ENCODE measurements at places on chromosomes 13 and 19.

DNA sequence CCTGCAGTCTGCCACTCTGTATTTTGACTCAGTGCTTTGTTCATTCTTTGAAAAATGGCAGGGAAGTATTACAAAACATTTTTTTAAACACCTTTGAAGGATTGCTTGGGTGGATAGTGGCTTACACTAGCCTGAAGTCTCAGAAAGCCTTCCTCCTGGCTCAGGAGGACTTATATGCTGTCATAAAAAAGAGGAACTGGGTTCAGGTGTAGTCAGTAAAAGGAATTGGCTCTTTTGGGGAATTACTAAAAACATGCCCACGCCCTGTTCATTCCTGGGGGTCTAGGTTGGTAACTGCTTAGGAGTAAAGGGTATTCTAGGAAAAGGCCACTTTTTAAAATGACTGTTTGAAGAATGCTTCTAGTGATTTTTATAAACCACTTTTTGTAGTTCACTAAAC, 186.9 kb downstream of the SHISA2 start:
- DNase-seq: no peak

- no peak for DNase-seq
These were observed at the start of gene SIGLECL1 for GRCh38 chr19:51250786-51251467. SIGLECL1 (plus strand) TSS chr19:51251080; CDS start chr19:51264073, 12,993 bp downstream.

GRCh38 chr19:18789883-18790565, 1.1 kb downstream of the COMP start:
- peak; percentile 46 for DNase-seq

DNA sequence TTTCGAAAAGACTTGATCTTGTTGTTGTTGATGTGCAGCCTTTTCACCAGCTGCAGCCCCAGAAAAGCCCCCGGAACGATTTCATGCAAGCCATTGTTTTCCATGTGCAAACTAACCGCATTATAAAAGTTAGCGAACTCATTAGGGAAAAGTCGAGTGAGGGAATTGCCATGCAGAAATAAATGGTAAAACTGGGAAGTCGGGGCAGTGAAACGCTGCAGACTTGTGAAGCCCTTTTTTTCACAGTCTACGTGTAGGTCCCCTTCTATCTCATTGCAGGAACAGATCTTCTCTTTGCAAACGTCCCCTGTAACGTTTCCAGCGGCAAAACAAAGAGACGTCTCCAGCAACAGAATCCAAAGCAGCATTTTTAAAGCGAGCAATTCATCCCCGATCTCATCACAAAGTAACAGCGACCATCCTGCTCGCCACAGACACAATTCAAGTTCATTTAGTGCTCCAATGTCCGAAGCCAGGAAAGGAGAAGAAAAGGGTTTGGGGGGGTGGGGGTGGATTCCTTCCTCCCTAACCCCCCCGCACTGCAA, 1.1 kb downstream of the SLITRK1 start:
- DNase-seq: no peak

DNA sequence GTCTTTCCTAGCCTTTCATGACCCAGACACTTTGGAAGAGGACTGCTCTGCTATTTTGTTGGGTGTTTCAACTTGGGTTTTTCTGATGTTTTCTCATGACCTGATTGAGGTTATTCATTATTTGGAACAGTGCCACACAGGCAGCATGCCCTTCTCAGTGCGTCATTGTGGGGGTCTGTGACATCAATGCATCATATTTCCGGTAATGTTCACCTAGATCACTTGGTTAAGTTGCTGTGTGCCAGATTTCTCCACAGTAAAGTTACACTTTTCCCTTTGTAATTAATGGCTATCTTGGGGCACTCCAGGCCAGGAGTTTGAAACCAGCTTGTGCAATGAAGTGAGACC, 124.4 kb downstream of the SIPA1L3 start:
- no peak for DNase-seq

- DNase-seq: no peak
These were observed 8.2 kb upstream of the SIGLEC14 start for GRCh38 chr19:51654783-51655182.

DNA sequence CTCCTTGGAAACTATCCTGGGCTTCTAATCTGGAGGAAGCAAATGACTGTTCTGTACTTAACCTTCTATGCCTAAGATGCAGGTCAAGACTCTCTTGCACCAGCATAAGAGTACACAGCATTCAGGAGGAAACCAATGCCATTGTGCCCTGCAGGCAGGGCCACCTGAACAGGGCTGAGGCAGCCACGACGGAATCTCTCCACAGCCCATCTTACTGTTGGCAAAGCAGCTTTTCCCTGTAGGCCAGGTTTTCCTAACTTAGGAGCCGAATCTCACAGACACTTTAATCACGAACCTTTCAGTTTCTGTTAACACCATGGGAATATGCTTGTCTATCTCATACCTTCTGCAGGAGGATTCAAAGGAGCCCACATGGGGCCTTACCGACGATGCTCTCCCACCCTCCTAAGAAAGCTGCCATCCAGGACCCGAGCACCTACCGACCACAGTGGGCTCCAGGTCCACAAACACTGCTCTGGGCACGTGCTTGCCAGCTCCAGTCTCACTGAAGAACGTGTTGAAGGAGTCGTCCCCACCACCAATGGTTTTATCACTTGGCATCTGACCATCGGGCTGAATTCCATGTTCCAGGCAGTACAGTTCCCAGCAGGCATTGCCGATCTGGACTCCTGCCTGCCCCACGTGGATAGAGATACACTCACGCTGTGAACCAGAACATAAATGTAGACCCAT, 2.6 kb downstream of the TUBA3C start:
- DNase-seq: no peak

DNA sequence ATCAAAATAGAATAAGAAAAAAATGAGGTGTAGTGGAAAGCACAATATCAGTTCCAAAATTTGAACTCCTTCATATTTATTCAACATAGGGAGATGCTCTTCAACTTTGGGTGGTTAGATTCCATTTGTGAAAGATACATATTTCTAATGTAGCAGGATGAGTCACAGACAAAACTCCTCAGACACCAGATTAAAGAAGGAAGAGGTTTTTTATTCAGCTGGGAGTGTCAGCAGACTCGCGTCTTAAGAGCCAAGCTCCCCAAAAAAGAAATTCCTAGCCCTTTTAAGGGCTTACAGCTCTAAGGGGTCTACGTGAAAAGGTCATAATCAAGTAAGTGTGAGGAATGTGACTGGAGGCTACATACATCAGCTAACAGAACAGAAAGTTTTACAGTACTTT, 6.8 kb upstream of the ZNF765 start:
- DNase-seq: no peak
